ENCODE measurements at places on chromosomes 3 and 15. TPM values are rescaled to one million over a fixed set of nuclear protein-coding genes. Genes with fewer than 3 reads are reported as not detected.

DNA sequence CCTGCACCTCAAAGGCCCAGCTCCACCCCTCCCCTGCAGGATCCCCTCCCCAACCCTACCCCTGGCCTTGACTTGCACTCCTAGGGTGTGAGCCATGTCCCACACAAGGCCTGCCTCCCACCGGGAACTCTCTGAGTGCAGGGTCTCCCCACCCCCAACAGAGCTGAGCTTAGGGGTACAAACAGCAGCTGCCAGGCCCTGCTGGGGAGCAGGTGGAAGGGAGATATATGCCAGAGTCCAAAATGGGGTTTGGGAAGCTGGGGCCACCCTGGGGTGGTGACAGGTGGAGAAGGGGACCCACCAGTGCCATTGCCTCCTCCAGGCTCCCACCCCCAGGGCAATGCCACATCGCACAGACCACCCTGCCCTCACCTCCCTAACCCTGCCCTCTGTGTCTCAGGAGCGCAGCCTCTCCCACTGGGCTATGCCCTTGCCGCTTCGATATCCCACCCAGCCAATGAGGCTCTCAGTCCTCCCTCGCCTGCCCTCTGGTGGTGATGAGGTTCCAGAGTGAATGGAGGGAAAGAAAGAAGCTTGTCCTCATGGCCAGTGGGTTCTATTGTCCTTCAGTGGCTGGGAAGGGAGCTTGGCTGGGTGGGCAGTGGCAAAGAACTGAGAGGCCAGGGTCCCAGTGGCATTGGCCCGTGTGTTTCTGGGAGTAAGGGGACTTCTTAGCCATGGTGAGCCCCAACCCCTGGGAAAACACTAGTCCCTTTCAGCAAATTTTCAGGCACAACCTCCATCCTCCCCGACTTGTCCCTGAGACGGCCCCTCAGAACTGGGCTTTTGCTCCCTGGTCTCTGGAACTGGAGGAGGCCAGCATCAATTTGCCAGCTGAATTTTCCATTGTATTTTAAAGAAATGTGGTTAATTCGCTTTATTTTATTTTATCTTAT is 46.8 kb downstream of the CYP11A1 start:
- DNase-seq, result peak; percentile 47

DNA sequence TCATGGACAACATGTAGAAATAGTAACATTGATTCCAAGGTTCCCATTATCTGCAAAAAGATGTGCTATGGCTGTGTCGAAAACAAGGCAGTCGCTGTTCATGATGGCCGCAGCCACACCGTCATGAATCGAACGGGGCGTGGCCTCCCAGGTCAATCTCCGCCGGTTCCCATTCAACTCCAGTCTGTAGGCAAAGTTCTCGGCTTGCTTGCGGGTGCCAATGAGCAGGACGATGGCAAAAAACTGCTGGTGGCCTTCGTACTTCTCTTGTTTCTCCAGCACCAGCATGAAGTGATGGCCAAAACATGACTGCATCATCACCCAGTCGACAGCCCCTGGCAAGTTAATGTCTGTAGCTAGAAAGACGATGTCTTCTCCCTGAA is 20.8 kb downstream of the SIAH2 start:
- DNase-seq, result no peak

DNA sequence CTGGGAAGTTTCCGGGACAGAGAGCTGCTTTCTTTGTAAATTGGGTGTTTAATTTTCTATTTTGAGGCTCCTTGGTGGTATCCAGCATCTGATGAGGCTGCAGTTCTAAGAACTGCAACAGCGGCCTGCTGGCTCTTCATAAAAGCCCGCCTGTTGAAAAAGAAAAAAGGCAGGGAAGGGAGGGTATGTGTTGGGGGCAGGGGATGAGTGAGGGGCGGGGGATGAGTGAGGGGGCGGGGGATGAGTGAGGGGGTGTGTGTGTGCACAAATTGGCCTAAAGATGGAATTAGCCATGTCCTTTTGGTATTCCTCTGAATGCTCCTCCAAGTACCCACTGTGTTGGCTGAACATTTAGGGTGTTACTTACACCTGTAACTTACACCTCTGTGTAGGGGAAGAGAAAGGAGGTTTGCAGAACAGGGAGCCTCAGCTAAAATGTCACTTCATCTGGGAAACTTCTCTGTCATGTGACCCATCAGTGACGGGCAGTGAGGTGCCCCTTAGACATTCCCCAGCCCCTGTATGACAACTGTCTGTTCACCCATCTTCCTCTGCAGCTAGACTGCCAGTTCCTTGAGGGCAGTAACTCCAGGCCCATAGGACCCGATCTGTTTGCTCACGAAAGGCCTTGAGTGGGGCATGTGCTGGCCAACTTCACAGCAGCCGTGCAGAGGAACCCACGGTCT is 57.6 kb downstream of the LRIG1 start:
- no peak for DNase-seq

- DNase-seq, result no peak
These were observed 79.0 kb upstream of the SELENOK start for GRCh38 chr3:53970661-53971060.

DNA sequence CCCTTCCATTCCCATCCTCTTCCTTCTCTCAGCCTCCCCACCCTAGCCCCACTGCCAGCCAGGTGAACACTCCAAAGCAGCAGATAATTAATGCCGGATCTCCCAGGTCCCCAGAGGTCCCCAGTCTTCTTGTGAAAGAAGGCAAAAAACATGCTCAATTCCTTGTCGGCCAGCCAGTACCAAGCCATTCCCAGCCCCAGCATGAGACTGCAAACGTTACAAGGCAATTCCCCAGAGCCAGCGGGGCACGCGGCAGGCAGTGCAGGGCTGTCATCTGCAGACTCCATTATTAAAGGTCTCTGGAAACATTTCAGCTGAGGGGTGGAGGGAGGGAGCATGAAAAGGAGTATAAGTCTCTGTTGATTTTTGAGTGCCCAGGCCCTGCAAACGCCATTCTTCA is 117.8 kb downstream of the XXYLT1 start:
- DNase-seq, result no peak

GRCh38 chr15:61033940-61034677 is 195.0 kb downstream of the RORA start:
- DNase-seq, result no peak

GRCh38 chr3:37125195-37126073 is 48.9 kb downstream of the LRRFIP2 start:
- no peak for DNase-seq

GRCh38 chr15:70272565-70273355 is 175.0 kb upstream of the TLE3 start:
- DNase-seq, result no peak

- DNase-seq, result no peak
These were observed 54.8 kb downstream of the SQOR start for GRCh38 chr15:45689616-45690015.

DNA sequence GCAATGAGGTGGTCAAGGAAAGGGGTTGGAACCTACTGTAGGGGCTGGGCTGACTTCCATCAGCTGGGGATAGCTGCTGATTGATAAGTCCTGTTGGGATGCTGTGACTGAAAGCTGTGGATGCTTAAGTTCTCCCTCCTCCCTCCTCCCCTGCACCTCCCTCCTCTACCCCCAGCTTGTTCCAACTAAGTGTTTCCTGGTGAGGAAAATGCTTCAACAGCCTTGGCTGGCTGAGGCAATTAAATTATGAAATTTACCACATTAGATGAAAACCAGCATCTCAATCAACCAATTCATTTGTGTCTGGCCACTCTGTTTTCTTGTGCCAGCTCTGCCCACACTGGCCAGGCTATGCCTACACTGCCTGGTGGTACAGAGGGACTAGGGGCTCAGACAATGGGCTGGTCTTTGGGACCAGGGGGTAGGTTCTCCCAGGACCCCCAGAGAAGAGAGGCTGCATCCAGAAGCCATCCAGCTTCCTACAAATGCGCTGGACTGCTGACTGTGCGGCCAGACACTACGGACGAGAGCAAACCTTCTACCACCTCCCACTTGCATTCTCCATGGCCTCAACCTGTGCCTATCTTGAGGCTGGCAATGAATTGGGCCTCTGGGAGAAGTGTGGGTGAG is 2.5 kb downstream of the KLHL25 start:
- no peak for DNase-seq

- DNase-seq, result no peak
These were observed 94.5 kb downstream of the WNT7A start for GRCh38 chr3:13785351-13785750.

CSPG5 gene
- total RNA-seq, result 4.7 TPM

DNA sequence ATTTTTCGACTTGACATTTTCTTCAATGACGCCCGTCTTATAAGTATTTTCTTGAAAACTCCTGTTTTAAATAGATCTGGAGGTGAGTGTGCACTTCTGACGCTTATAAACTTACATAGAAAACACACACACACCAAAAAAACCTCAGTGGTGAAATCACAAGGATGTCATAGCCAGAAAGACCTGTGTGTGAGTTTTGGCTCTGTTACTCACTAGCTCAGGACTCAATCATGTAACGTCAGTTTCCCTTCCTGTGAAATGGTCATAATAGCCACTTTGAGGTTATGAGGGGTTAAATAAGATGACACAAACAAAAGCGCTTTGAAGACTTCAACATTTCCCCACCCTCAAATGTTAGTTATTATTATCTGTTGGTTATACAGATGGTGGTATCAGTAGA is 1.8 kb downstream of the IL20RB start:
- no peak for DNase-seq

Data from omental fat pad (tissue), 4 donors.